ENCODE measurements at places on chromosomes 11 and 22.

GRCh38 chr11:35796562-35796961 is 134.0 kb downstream of the TRIM44 start:
- DNase-seq: no peak

GRCh38 chr11:6022956-6023355 is 7.6 kb downstream of the OR56A1 start:
- DNase-seq: peak; percentile 48

- DNase-seq: no peak
Measured at GRCh38 chr22:29301716-29302401, 4.6 kb upstream of the GAS2L1 start.

DNA sequence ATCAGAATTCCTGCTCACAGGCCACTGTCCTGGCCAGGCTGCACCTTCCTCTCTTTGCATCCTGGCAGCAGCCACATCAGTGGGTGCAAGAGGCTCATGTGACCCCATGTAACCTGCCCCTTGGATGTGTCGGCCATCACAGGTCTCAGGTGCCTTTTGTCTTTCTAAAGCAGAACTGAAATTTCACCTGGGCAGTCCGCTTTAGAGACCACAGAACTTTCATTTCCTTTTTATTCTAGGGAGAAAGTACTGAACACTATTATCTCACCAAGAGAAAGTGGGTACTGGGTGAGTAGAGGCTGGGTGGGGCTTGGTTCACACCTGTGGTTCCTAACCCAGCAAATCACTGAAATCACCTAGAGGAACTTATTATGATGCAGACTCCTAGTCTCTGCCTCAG is 51.7 kb upstream of the NUP160 start:
- no peak for DNase-seq

- no peak for DNase-seq
Measured at GRCh38 chr11:111882202-111882601, 2.9 kb downstream of the CFAP68 start.

Data from astrocyte of the hippocampus (primary cell).